Large intestine (tissue), 12 donors: ENCODE measurements at places on chromosomes 7 and 10.

- no peak for DNase-seq
These were observed 174.1 kb upstream of the BET1 start for GRCh38 chr7:94178230-94178629.

- no peak for DNase-seq
These were observed 156.1 kb upstream of the CTBP2 start for GRCh38 chr10:125316436-125316835.

GRCh38 chr7:151459726-151460473 is 20.0 kb upstream of the CRYGN start:
- DNase-seq: peak; percentile 97

- DNase-seq: peak; percentile 16
These were observed 986 bp upstream of the PPP2R2D start for GRCh38 chr10:131899695-131900349.
